Hematopoietic multipotent progenitor cell treated with erythropoietin and hydrocortisone succinate and interleukin-3 and kit ligand, for 17 days (in vitro differentiated cells): ENCODE measurements at places on chromosomes 13 and 19.

DNA sequence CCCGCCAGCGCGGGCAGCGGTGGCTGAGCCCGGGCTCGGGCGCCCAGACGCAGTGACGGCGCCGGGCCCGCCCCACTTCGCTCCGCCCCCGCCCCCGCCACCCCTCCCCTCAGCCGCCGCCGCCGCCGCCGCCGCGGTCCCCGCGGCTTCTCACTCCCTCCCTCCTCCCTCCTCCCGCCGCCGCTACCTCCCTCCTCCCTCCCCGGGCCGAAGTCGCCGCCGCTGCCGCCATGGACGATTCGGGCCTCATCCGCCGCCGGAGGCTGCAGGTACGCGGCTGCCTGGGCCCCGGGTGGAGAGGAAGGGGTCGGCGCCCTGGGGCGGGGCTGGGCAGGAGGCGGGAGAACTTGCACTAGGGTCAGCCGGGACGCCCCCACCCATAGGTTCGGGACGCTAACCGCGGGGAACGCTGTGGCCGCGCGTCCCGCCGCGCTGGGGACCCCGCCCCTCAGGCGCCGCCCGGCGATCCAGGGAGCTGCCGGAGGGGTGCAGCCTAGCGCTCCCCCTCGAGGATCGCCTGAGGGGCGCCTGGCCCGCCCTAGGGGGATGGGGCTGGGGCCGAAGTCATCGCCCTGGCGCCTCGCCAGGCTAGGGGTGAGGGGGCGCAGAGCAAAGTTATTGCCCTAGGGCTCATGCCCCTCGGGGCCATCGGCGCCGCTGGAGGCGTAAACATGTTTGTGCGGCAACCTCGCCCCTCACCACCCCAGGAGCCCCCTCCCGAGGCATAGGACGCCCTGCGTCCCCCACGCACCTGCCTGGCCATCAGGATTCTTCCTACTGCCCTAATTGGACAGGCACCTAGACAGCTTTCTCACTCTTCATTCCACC lies 427 bp downstream of the RTBDN start:
- DNase-seq, result peak; percentile 35

DNA sequence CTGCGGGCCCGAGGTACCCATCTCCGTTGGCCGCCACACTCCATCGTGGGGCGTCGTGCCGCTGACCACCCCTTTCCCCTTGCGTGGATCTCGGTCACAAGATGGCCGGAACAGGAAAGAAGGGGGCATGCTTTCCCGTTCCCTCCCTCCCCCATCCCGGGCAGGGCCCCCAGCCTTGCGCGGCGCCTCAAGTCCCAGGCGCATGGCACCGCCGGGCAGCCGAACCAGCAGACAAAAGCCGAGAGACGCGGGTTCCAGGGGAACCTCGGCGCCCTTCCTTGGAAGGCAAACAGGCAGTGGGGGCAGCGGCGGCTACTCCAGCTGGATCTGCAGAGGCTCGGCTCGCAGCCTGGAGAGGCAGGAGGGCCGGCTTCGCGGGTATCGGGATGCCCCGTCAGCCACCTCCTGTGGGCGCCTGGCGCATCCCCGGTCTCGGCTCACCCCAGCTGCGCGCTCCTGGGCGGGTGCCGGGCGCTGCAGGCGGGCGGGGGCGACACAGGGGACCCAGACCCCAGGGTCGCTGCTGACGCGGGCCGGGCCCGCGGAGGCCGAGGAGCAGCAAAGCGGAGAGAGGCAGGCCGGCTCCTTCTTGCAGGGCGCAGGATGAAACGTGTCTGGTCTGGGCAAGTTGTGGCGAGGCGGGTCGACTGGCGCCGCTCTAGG lies 439 bp downstream of the DZIP1 start:
- DNase-seq, result no peak

DNA sequence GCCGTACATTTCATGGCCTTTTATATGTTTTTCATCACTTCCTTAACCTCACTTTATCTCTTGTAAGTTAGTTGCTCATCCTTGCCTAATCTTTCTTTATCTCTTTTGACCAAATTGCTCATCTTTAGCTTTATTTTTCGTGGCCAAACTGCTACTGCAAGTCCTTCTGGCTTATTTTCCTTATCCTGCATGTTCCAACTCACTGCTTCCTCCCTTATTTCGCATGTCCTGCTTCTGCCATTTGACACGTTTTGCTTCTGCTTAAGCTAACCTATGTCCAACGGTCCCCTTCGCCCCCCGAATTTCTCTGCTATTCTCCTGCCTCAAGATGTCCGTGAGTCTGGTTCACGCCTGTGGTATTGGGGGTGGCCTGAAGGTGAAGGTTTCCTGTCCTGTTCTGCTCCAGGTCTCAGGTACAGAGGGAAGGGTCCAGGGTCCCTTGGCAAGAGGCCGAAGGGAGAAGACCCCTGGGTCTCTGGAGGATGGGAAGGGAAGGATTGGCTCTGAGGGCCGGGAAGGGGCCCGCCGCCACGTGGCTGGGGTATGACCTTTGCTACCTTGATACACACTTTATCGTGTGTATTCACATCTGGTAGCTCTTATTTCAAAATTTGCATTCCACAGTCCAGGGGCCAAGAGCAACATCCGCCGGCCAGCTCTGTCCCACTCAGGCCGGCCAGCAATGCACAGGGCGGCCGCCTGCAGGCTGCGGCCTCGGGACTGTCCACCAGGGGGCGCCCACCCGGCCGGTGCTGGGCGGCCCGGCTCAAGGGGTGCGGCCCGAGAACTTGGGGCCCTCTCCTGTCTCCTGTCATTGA lies 2.9 kb upstream of the C19orf85 start:
- DNase-seq, result peak; percentile 80

DNA sequence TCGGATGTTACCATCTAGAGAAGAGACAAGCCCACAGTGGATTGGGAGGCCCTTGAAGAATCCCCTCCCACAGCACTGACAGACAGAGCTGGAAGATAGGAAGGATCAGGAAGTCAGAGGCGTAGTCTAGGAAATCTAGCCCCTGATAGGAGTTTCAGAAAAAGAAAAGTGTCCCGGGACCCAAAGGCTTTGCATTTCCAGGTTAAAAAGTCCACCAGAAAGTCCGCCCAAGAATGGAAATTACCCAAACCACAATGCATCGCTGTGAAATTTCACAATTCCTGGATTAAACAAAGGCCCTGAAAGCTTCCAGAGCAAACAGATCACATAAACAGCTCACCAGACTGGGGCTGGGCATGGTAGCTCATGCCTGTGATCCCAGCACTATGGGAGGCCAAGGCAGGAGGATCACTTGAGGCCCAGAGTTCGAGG lies 146.9 kb downstream of the KDM4B start:
- DNase-seq, result no peak

DNA sequence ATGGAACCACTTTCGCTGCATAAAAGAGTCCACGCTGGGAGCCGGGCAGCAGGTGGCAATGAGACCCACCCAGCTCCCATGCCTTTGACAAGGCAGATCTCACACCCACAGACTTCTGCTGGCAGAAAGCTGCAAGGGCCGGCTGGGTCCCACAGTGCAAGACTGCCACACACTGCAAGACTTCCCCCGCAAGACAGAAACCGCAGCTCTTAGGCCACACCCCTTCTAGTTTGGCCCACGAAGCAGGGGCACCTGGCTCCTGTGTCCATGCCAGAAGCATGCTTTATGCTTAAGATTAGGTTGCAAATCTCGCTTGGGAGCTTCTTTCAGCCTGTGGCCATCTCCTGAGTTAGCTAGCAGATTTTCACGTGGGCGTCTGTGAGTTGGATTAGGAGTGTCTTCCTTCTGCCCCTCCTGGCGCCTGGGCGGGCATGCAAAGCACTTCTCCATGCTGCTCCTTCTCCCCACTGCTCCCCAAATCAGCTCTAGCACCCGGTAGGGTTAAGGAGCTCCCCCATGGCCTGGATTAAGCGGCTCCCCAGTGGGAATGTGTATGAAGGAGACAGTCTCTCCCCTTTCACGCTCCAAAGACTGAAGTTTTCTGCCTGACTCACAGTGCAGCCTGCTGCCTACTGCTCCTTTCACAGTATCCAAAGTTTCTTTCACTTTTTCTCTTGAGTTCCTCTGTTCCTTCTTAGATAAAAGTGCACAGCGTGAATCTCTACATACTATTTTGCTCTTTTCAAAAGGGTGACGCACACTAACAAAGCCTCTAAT lies 17.7 kb downstream of the GPC6 start:
- DNase-seq, result no peak

DNA sequence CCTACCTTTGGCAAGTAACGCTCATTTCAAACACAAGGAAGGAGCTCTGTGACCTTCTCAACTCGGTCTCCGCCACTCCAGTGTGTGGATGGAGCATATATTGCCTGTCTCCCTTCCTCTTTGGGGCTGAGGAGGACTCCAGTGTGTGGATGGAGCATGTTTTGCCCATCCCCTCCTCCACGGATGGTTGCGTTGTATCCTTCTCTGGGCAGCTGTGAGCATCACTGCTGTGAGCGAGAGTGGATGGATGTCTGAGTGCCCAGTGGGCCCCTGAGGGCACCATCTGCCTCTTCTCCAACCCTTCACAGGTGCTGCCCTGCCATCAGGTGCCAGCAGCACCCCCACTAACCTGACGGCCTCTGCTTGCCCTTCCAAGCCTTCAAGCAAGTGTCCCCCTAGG lies 186.2 kb downstream of the TEX29 start:
- no peak for DNase-seq

GRCh38 chr19:31612873-31613272 lies 263.6 kb upstream of the TSHZ3 start:
- no peak for DNase-seq

DNA sequence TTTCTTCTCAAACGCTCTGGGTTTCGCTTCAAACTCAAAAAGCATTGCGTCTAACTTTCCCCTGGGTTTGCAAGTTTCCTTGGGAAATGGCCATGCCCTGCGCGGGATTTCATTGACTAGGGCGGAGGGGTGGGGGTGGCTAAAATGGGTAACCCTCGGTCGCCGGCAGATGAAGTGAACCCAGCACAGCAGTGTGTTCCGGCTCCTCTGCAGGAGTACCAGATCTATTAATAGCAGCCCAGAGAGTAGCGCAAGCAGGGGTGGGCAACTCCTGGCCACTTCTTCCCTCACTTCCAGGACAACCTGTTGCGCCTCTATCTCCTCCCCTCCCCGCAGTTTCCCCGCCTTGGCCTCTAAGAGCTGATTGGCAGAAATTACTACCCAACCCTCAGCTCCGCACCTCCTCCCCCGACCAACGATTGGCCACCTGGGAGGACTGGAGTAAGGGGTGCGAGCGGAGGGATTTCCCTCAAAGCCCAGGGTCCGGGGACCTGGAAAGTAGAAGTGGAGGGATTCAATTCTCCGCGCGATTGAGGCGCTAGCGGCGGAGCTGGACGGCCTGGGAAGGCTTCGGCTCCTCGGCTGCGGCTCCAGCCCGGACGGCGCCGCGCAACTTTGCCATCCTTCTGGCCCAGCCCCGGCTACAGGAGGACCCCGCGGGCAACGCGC lies at the start of gene FREM2:
TSS of gene FREM2 (plus strand) at position 501 of the 669 bp plus-strand sequence. CDS start 268 bp downstream, outside the sequence.
- DNase-seq, result no peak

GRCh38 chr19:38850976-38851621 lies 1.3 kb upstream of the HNRNPL start:
- peak; percentile 51 for DNase-seq

- peak; percentile 17 for DNase-seq
Observed at GRCh38 chr13:97191142-97191541, 31.0 kb upstream of the MBNL2 start.

GRCh38 chr13:39091586-39091985 lies 53.3 kb downstream of the NHLRC3 start:
- no peak for DNase-seq

GRCh38 chr13:67259208-67259607 lies 29.1 kb upstream of the PCDH9 start:
- no peak for DNase-seq

GRCh38 chr19:3570606-3571011 lies 2.1 kb upstream of the HMG20B start:
- no peak for DNase-seq

GRCh38 chr13:84659359-84659661 lies 777.0 kb upstream of the SLITRK1 start:
- DNase-seq, result no peak

- no peak for DNase-seq
Observed at GRCh38 chr19:52296400-52296772, 583 bp upstream of the ZNF480 start.

GRCh38 chr13:28539625-28540286 lies 44.8 kb upstream of the FLT1 start:
- DNase-seq, result no peak

DNA sequence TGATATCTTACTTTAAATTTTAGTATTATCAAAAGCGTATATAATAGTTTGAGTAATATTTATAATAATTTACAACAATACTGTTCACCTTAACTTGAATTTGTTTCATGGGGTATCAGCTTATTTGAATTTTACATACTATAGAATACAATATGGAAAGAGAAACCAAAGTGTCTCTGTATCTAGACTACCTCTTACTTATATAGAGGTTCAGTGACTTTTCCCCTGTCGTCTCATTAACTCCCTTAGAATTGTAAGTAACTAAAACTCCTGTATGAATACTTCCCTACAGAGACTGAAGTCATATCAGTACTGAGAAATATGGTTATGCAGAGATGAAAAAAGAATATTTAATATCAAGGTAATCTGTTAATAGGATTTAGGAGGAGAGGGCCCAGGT lies 26.8 kb downstream of the COG6 start:
- no peak for DNase-seq

DNA sequence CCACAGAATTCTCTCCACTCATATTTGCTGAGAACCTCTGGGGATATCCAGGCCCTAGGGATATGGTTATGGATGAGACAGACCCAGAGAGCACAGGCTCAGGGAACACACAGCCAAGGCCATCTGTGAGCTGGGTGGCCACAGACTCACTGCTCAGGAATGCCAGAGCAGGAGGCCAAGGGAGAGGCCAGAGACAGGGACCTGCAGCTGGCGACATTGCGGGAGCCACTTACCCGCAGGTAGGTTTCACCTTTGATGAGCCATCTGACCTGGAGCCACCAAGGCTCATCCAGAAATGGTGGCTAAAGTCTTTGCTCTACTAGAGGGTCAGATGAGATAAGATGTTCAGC lies 29.4 kb downstream of the CCNE1 start:
- DNase-seq, result no peak

DNA sequence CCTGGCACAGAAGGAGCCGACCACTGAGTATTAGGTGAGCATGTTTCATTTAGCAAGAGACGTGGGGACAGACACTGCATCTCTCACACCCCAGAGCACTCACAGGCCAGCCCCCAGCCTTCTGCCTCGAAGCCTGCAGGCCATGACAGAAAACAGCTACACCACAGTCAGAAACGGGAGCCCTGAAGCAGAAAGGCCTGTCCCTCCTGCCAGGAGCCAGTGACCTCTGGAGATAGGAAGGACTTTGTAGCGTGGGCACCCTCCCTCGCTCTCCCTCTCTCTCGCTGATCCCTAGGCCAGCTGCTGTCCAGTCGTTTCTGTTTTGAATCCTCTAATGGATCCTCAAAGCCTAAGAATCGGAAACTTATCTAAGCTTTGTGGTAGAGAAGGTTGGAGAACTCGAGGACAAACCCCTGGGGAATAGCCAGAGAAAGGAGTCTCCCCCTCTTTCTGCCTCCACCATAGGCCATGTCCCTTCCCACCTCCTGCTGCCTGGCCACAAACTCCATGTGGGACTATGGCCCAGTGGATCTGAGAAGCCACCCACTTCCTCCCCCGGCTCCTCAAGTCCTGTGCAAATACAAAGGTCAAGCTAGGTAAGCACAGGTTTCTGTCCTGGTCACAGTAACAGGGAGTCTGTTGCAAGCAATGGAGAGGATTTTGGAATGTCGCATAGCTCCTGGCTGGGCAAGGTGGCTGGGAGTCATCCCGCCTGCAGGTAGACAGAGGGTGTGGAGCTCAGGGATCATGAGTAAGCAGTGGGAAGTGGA lies 95.1 kb downstream of the NUFIP1 start:
- no peak for DNase-seq
